ENCODE measurements at places on chromosomes 16 and 17. TPM values are rescaled to one million over a fixed set of nuclear protein-coding genes. Genes with fewer than 3 reads are reported as not detected.

Gene PRPSAP1
- 48.1 TPM for total RNA-seq

Gene IRX3
- total RNA-seq = 1.8 TPM

Gene ENPP7
- total RNA-seq = not detected

Gene LITAF
- 13.9 TPM for total RNA-seq

Gene NPIPA2
- not detected for total RNA-seq

Gene DBF4B
- total RNA-seq = 4.9 TPM

DNA sequence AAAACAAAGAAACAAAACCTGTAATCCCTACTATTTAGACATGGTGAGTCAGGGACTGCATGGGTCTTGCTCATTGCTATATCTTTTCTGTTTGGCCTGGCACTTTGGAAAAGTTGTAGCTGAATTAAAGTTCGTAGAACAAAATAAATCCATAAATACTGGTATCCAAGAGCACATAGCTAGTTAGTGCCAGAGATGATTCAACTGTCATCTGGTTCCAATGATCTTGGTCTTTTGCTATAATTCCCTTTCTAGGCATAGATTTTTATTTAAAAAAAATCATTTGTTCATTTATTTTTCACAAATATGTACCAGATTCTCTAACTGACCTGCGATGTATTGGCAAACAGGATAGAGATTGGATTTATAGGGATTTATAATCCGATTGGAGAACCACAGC lies 1436.1 kb upstream of the GOT2 start:
- no peak for DNase-seq

- no peak for DNase-seq
Measured at GRCh38 chr17:19242323-19242722, 5.2 kb downstream of the EPN2 start.

DNA sequence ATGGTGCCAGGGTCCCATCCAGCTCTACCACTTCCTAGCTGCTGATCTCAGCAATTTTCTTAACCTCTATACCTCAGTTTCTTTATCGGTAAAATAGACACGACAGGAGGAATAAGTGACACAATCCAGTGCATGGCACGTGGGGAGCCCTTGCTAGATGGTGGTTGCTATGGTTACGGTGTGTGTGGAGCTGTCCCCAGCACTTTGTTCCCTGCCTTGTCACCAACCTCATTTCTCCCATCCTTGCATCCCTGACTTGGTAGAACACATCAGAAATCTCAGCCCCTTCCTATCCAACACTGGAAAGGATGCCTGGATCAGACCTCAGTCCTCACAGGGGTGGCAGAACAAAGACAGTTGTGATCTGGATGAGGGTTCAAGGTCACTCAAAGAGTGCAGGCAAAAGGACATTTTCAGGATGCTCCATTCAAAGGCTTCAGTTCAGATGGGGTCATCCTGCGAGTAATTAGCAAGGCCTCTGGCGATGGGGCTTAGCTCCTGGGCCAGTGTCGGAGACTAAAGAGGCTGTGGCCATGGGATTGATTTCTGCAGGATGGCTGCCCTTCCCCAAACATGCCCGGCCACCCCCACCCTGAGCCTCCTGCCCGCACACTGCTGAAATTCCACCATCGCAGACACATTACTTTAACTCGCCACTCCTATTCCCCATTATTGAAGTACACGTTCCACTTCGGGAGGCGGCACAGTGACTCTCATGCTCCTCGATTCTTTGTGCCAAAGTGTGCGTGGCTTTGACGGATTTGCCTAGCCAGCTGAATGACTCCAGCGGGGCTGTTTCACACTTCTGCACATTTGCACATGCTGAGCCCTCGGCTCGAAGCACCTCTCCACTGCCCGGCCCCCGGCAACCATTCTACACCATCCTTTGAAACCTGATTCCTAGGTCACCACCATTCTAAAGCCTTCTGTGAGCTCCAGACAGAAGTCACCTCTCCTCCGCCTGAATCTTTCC lies 40.3 kb downstream of the WNT3 start:
- DNase-seq = no peak

- no peak for DNase-seq
Measured at GRCh38 chr17:39305978-39306377, 80.2 kb upstream of the STAC2 start.

GRCh38 chr17:72175787-72176515 lies 55.1 kb downstream of the SOX9 start:
- no peak for DNase-seq
